ENCODE measurements at places on chromosomes 12 and 14.

DNA sequence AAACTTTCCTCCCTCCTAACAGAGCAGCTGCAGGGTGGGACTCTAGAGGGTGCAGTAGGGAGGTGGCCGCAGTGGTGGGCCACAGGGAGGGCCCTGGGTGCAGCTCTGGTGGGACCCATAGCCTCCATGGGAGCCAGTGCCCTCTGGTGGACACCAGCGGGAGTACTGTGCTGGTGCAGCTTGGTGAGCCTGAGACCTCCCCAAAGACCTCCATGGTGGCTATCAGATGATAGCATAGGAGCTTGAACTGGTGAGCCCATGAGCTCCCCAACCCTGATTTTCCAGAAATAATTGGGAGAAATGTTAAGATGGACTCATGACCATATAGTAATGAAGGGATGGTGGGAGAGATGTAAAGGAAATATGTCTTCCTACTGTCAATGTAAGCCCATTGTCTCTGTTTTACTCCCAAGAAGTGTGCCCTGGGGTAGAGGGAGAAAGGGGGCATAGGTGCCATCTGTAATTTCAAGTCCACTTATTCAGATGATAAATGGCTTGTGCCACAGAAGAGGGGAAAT lies 98.7 kb downstream of the GAS2L3 start:
- DNase-seq: no peak

DNA sequence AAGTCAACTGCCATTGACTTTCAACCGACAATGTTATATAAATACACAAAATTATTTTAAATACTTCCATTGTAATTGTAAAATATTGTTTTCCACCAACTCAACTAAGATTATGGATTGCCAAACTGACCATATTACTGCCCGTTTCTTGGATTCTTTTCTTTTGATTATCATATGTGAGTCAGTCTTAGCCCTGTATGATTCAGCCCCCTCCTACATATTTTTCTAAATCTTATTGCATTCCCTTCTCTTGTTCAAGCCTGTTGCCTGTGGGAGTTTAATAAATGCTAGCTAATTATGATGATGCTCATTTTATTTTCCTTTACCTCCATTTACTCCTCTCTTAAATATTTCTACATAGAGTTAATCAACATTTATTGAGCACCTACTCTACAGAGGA lies 6.8 kb downstream of the RASSF9 start:
- DNase-seq: no peak

DNA sequence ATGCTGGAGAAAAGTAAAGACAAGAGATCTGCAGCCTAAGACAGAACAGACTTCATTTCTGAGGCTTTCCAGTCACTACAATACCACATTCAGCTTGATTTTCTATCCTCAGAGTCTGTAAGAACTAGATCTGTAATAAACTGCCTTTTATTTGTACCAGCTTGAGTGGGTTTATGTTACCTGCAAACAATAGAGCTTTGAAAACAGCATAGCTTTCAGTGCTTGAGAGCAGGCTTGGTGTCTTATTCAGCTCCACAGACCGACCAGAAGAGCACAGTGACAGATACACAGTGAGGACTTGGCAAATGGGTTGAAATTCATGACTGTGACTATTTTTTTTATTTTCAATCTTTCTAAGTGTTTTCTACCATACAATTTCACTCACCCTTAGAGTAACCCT lies 207.8 kb upstream of the OTX2 start:
- DNase-seq: no peak

- DNase-seq: no peak
These were observed 601 bp downstream of the MDGA2 start for GRCh38 chr14:47674543-47675465.

DNA sequence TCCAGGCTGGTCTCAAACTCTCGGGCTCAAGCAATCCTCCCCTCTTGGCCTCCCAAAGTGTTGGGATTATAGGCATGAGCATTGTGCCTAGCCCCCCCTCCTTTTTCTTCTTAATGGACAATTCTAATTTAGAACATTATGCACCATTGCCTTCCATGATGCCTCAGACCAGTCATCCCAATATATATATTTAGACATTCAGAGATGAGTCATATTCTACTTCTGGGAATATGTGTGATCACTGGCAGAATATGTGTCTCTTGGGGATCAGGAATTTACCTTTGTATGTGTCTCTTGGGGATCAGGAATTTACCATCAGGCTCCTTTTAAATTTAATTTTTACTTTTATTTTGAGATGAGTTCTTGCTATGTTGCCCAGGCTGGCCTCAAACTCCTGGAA lies 7.5 kb upstream of the CCDC177 start:
- no peak for DNase-seq

DNA sequence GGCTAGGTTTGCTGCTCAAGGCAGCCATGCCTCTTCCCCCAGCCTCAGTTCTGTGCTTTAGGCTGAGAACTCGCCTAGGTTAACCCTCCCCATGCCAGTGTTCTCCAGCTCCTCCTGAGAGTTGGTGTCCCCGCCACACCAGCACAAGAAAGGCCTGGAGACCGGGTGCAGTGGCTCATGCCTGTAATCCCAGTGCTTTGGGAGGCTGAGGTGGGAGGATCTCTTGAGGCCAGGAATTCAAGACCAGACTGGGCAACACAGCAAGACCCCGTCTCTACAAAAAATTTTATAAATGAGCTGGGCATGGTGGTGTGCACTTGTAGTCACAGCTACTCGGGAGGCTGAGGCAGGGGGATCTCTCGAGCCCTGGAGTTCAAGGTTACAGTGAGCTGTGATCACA lies 10.2 kb downstream of the RIN3 start:
- no peak for DNase-seq

Measured in stimulated activated CD4-positive, alpha-beta T cell treated with anti-CD3 and anti-CD28 coated beads, Interleukin-4, amount 100 ng/mL, for 24 hours (primary cell).